ENCODE measurements at places on chromosomes 11 and 22.

DNA sequence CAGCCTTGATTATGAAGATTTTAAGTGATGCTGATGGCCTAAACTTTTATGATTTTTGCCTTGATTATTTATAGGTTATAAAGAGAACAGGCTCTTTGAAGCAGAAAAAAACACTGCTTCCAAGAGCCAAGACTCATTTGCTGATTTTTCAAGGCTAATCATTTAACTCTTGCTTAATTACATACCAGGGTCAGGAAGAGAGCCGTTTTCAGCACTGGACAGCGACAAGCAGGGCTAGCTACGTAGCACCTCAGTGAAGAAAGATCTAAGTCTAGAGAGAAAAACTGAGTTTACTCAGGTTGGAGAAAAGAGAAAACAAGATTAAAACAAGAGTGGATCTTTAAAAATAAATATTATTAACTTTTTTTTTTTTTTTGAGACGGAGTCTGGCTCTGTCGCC is 615.4 kb upstream of the B3GAT1 start:
- DNase-seq = peak; percentile 3

DNA sequence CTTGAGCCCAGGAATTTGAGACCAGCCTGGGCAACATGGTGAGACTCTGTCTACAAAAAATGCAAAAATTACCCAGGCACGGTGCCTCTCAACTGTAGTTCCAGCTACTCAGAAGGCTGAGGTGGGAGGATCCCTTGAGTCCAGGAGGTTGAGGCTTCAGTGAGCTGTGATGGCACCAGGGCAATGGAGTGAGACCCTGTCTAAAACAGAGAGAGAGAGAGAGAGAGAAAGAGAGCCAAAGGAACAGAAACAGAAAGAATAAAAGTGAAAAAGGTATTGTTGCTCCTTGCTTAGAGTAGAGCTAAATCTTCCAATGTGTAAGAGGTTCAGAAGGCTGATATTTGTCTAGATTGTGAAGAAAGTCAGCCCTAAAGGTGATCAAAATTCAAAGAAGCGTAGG is 8.9 kb upstream of the ETS1 start:
- DNase-seq = no peak

DNA sequence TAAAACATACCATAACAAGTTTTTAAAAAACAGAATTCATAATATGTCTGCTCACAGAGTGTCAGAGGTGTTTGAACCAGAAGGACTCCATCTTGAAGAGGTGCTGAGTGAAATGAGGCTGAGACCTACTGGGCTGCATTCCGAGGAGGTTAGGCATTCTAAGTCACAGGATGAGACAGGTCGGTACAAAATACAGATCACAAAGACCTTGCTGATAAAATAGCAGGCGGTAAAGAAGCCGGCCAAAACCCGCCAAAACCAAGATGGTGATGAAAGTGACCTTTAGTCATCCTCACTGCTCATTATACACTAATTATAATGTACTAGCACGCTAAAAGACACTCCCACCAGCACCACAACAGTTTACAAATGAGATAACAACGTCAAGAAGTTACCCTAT is 116.4 kb downstream of the ARHGAP32 start:
- no peak for DNase-seq

DNA sequence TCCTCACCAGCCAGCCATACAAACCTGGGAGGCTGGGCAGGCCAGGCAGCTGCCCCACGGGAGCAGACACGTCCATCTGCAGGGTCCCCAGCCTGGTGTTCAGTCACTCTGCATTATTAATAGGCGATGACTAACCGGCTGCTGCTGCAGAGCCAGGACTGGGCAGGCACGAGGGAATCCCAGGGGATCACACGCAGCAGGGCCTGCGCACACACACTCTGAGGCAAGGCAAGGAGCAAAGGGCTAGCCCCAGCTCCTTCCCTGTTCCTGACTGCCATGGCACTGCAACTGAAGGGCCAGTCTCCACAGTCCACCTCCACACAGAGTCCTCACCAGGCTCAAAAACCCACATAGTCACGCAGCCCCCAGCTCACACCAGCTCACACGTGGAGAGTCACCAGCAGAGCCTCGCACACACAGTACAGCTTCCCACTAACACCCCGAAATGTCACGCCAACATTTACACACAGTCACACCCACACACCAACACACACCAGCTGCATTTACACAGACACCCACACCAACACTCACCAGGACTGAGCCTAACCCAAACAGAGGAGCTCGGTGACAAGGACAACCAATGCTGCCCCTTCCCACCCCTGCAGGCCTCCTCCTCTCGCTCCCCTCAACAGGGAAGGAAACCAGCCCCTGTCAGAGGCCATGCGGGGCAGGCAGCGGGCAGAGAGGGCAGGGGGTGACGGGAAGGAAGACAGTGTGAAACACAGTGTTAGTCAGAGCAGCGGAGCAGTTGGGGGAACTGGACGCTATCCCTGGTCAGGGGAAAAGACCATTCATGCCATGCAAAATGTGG is 47.3 kb downstream of the NRXN2 start:
- DNase-seq = no peak

- no peak for DNase-seq
These were observed 5.8 kb downstream of the MAPK8IP2 start for GRCh38 chr22:50606165-50606945.

- DNase-seq = no peak
These were observed at the start of gene CTNND1 for GRCh38 chr11:57761301-57762234. CTNND1 (plus strand) TSS chr11:57761802; CDS start chr11:57791479, 29,677 bp downstream.

DNA sequence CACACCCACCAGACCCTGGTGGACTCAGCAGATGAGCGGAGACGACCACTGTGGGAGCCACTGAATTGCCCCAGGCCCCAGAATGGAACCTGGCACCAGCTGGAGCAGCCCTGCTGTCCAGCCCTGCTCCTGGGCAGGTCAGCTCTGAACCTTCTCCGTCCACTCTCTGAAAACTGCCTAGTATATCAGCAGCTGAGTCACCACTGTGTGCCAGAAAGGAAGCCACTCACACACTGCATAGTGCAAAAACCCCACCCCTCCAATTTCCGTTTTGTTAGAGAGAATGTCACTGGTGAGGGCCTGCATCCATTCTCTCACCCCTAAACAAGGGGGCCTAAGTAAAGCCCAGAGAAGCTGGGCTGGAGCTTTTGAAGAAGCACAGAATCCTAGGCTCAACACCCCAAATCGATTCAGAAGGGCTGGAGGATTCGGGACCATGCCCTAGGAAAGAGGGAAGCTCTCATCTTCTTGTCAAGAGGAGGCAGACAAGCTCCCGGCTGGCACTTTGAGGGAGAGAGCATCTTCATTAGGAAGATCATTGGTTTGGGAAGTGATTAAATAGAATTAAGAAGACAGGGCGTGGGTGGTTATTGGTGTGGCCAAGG is 44.5 kb downstream of the GALNT18 start:
- no peak for DNase-seq

DNA sequence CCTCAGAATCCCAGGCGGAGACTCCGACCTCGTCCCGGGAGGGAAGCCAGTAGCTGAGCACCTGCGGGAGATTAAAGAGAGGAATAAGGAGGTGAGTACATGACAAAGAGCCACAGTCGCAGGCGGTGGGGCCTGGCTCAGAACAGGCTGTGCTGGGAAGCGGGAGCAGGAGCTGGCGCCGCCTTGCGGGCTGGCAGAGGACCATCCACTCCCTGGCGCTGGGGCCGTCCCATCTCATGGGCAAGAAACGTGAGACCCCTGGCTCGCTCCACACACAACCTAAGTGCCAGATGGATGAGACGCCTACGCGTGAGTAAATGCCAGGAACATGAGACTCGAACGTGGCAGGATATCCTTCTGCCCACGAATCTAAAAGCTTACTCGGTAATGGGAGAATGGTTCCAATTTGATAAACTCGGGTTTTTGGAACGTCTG is 6.3 kb downstream of the CEND1 start:
- no peak for DNase-seq

- DNase-seq = no peak
These were observed 324.3 kb downstream of the DYNC2H1 start for GRCh38 chr11:103433386-103434072.

- DNase-seq = no peak
These were observed 202.5 kb downstream of the TRIM29 start for GRCh38 chr11:119935349-119935925.

GRCh38 chr11:68772936-68773335 is 21.6 kb upstream of the TESMIN start:
- no peak for DNase-seq
